ENCODE measurements at places on chromosomes 7 and 10.

DNA sequence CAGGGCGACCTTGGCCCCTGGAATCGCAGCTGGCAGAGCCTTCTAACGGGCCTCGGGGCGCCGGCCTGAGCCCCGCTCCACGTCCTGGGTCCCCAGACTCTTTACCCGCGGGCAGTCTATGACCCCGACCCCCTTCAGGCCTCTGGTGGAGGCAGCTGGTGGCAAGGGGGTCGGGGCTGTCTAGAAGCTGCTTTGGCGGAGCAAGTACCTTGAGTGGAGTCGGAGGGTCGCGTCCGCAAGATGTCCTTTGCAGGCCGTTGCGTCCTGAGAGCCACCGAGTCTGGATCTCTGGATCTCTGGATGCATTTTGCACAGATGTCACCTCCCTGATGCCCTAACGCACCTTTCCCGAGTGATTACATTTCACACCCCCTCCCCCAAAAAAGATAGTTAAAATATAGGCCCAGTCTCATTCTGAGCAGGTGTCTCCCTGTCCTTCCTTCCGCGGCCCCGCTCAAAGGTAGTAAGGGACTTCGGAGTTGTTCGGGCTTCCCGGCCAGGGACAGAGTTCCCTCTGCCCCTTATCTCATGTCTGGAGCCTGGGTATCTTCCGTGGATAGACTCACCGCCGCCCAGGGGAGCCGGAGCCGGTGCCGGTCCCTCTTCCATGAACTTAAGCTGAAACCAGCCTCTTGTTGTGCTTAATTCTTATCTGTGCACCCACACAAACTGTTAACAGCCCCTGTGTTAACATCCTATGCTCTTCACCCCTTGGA is 457 bp downstream of the ACADSB start:
- DNase-seq: no peak

DNA sequence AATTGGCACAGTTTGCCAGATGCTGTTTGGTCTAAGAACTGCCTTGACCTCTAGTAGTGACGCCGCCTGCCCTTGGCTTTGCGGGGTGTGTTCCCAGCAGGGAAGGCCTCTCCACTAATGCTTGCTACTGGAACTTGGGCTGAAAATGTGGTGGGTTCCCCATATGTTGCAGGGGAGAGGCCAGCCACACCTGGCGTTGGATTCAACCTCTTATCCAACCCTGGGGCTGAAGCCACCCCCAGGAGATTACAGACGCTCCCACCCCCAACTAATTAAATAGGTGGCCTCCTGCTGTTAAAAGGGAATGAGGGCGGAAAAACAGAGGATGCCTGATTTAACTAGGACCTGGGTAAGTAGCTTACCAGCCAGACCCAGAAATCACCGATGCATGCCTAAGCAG is 19.2 kb upstream of the ATOH7 start:
- DNase-seq: peak; percentile 47

GRCh38 chr7:55028011-55028410 is 9.2 kb downstream of the EGFR start:
- no peak for DNase-seq

- DNase-seq: no peak
Observed at GRCh38 chr10:74021248-74022055, 23.5 kb downstream of the VCL start.

DNA sequence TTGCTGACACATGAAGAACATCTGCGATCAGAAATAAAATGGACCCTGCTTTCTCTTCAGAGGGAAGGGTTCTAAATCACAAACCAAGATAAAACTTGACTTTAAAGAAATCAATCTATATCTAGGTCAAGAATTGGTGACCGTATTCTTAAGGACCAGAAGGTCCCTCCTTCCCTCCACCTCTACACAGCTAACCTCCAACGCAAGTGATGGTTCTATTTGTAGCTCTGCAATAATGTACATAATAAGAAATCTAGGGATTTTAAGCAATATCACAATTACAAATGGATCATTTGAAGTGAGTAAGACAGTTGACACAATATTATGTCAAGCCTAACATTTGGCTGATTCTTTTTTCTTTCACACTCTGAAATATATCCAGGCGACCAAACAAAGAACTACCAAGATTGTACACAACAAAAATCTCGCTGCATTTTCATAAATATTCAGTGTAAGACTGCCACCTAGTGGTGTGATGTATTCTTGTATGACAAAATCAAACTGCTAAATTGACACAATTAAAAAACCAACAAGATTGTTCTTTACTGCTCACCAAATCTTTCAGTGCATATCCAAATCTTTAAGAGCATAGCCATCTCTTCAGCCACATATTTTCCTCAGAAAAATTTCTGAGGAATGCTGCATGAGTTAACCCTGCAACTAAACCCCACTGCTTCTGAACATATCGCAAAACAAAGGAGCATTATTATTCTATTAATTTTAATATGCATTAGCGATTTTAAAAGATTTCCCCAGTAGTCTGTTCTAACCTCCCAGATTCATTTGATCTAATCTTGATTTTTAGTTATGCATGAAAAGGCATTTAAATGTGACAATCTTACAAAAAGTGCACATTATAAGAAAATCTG is 44.5 kb downstream of the ICA1 start:
- peak; percentile 69 for DNase-seq

- no peak for DNase-seq
Observed at GRCh38 chr7:47428768-47429472, 153.0 kb downstream of the TNS3 start.

DNA sequence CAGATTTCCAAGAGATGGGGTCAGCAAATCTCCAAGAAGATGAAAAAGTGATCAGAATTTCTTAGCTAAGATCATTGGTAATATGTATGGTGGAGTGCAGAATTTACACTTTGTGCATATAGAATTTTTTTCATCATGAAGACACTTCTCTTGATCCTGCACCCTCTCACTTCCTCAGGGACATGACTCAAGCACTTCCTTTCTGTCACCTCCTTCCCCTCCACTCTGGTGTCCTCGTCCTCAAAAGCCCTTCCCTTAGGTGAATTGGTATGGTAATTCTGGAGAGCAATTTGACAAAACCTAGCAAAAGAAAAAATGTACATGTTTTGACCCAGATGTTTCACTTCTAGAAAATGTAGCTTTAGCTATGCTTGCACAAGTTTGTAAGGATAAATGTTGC is 18.1 kb downstream of the CALN1 start:
- no peak for DNase-seq

DNA sequence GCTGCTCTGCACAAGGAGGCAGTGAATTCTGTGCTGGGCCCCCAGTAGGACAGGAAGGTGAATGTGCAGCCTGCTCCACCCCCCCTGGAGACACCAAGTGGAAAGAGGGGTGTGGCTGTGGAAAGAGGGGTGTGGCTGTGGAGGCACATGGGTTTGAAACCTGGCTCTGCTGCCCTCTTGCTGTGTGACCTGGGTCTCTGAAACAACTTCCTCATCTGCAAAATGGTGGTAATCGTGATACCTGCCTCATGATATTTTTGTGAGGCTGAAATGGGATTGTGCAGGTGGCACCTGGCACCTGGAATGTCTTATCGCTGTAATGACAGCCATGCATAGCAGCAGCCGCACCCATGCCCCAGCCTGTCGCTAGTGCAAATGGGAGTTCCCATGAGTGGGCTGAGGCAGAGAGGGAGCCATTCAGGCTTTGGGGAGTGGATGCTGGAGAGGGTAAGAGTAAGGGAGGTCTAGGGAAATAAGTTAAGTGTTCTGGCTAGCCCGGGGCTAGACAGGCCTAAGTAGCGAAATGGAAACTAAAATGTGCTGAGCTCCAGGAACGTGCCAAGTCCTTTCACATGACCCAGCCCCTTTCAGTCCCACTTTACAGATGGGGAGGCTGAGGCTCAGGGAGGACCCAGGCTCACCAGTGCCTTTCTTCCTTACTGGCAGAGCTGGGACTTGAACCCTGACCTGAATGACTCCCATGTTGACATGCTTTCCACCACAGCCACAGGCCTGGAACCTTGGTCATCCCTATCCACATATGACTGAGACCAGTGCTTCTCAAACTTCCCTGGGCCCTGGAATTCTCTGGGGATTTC is 35.0 kb downstream of the C10orf105 start:
- no peak for DNase-seq

- no peak for DNase-seq
Observed at GRCh38 chr10:31605861-31606525, 287.0 kb downstream of the ZEB1 start.

DNA sequence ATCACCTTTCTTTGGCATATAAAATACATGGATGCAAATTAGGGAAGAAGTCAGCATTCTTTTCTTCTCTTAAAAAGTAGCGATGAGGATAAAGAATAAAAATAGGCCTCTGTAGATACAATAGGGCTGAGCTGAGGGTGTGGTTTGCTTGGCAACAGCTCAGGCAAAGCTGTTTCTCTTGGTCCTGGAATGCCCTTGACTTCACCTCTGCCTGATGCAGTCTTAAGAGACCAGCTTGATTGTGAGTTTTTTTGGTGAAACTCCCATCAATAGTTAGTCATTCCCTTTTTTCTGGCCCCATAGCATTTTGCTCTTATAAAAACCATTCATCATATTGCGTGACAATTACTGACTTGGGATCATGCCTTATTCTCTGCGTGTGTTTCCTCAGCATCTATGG is 42.1 kb upstream of the MKLN1 start:
- no peak for DNase-seq

DNA sequence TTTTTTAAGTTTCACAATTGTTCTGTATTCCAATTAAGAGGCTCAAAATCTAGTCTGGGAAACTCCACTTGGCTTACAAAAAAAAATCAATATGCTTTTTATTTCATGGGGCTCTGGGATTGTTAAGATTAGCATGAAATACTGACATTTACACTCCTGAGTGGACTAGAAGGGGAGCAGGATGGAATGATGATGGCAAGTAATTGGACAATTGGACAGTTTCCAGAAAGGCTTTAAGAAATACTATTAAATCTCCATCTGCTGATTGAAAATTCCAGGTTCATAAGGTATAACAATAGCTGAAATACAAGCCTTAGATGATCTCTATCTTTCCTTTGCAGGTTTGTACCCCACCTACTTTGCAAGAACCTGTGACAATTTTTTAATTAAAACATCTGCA is 184.4 kb downstream of the LRRTM3 start:
- peak; percentile 49 for DNase-seq

GRCh38 chr7:99730238-99730810 is 4.7 kb downstream of the CYP3A7 start:
- DNase-seq: no peak

- DNase-seq: no peak
Observed at GRCh38 chr10:71039551-71039950, 151.2 kb upstream of the PCBD1 start.

GRCh38 chr7:3598854-3599253 is 297.8 kb downstream of the SDK1 start:
- DNase-seq: no peak

Measured in SK-N-DZ (cell line).